ENCODE measurements at places on chromosomes 4 and X.

GRCh38 chr4:122652379-122652778 is 31.5 kb upstream of the IL21 start:
- no peaks in the 10 kb centered on the region for H3K27me3 ChIP-seq
- H3K4me1 ChIP-seq: no peaks in the 10 kb centered on the region
- peak; percentile 84 for DNase-seq
- no peaks in the 10 kb centered on the region for H3K36me3 ChIP-seq

- no peak overlapping the region for H3K27ac ChIP-seq
These were observed 2.0 kb downstream of the WDR1 start for GRCh38 chr4:10114607-10115006.

DNA sequence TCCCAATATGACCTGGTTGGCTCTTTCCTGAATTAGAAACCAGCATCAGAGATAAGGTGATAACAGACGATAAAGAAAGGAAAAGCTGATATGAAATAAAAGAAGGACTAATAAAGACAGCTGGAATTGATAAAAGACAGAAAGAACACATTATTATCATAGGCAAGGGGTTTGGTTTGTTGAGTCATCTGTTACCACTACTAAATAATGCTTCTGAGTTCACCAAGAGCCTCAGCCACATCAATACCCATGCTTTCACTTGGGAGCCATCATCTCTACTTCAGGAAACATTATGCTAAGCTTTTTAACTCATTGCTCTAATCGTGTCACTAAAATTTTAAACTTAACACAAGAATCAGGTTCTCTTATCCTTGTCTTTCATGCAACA is 27.6 kb downstream of the ANXA5 start:
- DNase-seq: no peak
- H3K27ac ChIP-seq: no peak overlapping the region
- peaks cover 4% of the 10 kb centered on the region for H3K4me1 ChIP-seq
- no peak overlapping the region for H3K4me3 ChIP-seq
- H3K36me3 ChIP-seq: peaks cover 22% of the 10 kb centered on the region
- H3K27me3 ChIP-seq: no peaks in the 10 kb centered on the region

GRCh38 chr4:151801547-151802516 is 41.0 kb upstream of the GATB start:
- no peaks in the 10 kb centered on the region for H3K36me3 ChIP-seq
- peak; percentile 60 for DNase-seq
- H3K4me3 ChIP-seq: no peak overlapping the region
- H3K27me3 ChIP-seq: no peaks in the 10 kb centered on the region
- peaks cover 20% of the 10 kb centered on the region for H3K4me1 ChIP-seq
- H3K27ac ChIP-seq: no peak overlapping the region

DNA sequence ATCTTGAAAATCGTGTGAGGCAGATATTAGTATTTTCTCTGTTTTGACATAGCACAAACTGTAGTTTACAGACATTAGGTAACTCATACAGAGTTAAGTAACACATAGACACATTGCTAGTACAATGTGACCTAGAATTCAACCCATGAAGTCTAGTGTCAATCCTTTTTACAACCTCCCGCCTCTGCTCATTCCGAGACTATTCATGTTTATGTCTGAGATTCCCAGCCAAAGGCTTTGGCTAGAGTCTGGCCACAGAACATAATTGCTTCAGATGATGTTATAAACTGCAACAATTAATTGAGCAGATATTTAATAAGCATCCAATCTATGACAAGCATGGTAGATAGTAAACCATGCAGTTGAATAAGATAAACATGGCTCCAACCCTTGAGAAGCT is 841.0 kb downstream of the STIM2 start:
- no peaks in the 10 kb centered on the region for H3K27me3 ChIP-seq
- no peak for DNase-seq
- no peak overlapping the region for H3K4me3 ChIP-seq
- H3K36me3 ChIP-seq: no peaks in the 10 kb centered on the region
- no peak overlapping the region for H3K27ac ChIP-seq
- no peaks in the 10 kb centered on the region for H3K4me1 ChIP-seq

DNA sequence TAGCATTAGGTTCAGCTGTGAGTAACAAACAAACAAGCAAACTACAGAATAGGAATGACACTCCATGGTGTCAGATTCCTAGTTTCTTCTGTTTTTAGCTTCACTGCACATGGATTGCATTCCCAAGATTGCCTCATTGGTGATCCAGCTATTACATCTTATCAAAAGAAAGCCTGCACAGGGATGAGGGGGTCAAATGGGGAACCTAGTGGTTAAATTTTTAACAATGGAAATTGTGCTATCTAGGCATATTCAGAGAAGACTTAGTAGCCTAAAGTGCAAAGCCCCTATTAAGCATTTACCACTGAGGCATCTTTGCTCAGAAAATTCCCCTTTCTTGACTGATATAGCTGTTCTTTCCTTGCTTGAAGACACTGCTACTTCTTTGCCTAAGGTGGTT is 3.9 kb upstream of the TTC29 start:
- H3K4me3 ChIP-seq: no peak overlapping the region
- no peaks in the 10 kb centered on the region for H3K4me1 ChIP-seq
- H3K27me3 ChIP-seq: peaks cover 10% of the 10 kb centered on the region
- no peak for DNase-seq
- H3K27ac ChIP-seq: no peak overlapping the region
- H3K36me3 ChIP-seq: no peaks in the 10 kb centered on the region

- H3K4me1 ChIP-seq: no peaks in the 10 kb centered on the region
- no peak overlapping the region for H3K4me3 ChIP-seq
- no peak for DNase-seq
- H3K36me3 ChIP-seq: no peaks in the 10 kb centered on the region
- no peak overlapping the region for H3K27ac ChIP-seq
These were observed 262.7 kb downstream of the PTTG2 start for GRCh38 chr4:38222892-38223291.

DNA sequence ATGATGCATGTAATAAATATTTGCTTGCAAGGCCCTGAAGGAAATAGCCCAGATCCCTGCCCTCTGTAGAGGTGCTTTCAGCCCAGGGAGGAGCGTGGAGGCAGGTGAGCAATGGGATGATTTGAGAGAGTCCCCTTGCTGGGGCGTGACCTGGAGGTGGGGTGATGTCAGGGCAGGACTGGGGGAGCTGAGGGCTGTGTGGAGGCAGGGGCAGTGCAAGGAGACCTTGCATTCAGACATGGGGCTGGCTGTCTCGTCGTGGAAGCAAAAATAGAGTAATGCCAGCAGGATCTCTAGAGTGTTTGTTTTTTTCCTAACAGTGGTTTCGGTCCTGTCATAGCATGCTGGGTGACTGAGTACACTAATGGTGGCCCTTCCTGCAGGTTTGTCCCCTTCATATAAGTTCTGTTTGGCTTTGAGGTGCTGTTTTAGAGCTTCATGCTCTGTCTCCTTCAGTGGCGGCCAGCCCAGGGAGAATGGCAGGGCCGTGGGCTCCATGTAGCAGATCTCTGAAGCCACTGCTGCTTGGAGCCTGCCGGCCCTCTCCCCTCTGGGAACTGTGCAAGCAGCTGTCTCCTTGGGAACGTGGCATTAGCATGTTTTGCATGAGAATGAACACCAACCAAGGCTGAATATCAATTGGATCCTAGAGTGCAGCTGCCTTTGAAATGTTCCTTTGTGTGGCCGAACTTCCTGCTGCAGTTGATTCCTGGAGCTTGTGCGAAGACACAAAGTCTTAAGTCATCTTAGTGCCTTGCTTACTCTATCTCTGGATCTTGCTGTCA is 39.3 kb upstream of the CLDN34 start:
- peak overlapping the region; percentile 42 for H3K27ac ChIP-seq
- no peak overlapping the region for H3K4me3 ChIP-seq
- no peaks in the 10 kb centered on the region for H3K36me3 ChIP-seq
- DNase-seq: peak; percentile 25

- no peaks in the 10 kb centered on the region for H3K36me3 ChIP-seq
- peaks cover 13% of the 10 kb centered on the region for H3K4me1 ChIP-seq
- DNase-seq: no peak
- H3K4me3 ChIP-seq: no peak overlapping the region
- no peaks in the 10 kb centered on the region for H3K27me3 ChIP-seq
- H3K27ac ChIP-seq: peak overlapping the region; percentile 68
These were observed 197.6 kb upstream of the PSAPL1 start for GRCh38 chr4:7632341-7632740.

GRCh38 chr4:188606635-188607034 is 467.4 kb downstream of the TRIML1 start:
- H3K4me3 ChIP-seq: no peak overlapping the region
- no peaks in the 10 kb centered on the region for H3K27me3 ChIP-seq

DNA sequence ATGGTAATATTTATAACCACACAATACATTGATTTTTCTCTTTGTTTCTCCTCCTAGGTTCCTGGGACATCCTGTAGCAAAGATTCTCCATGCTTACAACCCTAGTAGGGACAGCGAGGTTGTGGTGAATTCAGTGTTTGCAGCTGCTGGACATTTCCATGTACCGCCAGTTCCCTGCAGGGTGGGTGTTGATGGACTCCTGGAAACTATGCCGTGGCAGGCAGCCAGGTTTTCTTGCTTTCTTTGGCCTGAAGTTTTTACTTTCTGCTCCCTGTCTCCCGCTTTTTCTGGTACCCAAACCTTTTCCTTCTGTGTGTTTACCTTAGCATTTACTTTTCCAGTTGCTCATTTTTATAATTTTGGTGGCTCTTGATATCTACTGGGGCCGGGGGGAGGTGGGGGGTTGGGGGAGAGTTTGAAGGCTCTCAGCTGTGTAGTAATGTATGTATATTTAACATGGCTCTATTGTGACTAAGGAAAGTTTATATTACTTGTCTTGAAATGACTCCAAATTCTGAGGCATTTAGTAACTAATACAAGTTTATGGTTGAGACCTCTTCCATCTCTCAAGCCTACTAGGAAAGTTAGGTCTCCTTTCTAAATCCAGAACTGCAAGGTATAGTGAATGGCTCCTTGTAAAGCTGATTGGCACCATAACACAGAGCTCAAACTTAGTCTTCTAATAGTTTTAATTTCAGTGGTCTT is 89.7 kb downstream of the TMEM131L start:
- H3K4me1 ChIP-seq: peaks cover 15% of the 10 kb centered on the region
- no peak overlapping the region for H3K4me3 ChIP-seq
- H3K27me3 ChIP-seq: no peaks in the 10 kb centered on the region
- no peak overlapping the region for H3K27ac ChIP-seq

- no peak for DNase-seq
- H3K4me3 ChIP-seq: no peak overlapping the region
- H3K27me3 ChIP-seq: no peaks in the 10 kb centered on the region
These were observed 58.7 kb downstream of the IGFBP7 start for GRCh38 chr4:57051524-57051923.

- no peak overlapping the region for H3K4me3 ChIP-seq
- no peak for DNase-seq
- H3K27ac ChIP-seq: no peak overlapping the region
- no peaks in the 10 kb centered on the region for H3K27me3 ChIP-seq
These were observed 386.8 kb downstream of the UNC5C start for GRCh38 chr4:95161781-95162469.

- peaks cover 14% of the 10 kb centered on the region for H3K4me1 ChIP-seq
- peaks cover 22% of the 10 kb centered on the region for H3K36me3 ChIP-seq
- peak overlapping the region; percentile 97 for H3K4me3 ChIP-seq
- H3K27me3 ChIP-seq: no peaks in the 10 kb centered on the region
These were observed 1.2 kb upstream of the MORF4L2 start for GRCh38 chrX:103687696-103688201.

GRCh38 chr4:122602277-122603142 is 18.4 kb downstream of the IL21 start:
- peak; percentile 72 for DNase-seq
- H3K4me1 ChIP-seq: no peaks in the 10 kb centered on the region
- no peak overlapping the region for H3K27ac ChIP-seq
- H3K27me3 ChIP-seq: no peaks in the 10 kb centered on the region
- H3K4me3 ChIP-seq: no peak overlapping the region
- H3K36me3 ChIP-seq: no peaks in the 10 kb centered on the region

DNA sequence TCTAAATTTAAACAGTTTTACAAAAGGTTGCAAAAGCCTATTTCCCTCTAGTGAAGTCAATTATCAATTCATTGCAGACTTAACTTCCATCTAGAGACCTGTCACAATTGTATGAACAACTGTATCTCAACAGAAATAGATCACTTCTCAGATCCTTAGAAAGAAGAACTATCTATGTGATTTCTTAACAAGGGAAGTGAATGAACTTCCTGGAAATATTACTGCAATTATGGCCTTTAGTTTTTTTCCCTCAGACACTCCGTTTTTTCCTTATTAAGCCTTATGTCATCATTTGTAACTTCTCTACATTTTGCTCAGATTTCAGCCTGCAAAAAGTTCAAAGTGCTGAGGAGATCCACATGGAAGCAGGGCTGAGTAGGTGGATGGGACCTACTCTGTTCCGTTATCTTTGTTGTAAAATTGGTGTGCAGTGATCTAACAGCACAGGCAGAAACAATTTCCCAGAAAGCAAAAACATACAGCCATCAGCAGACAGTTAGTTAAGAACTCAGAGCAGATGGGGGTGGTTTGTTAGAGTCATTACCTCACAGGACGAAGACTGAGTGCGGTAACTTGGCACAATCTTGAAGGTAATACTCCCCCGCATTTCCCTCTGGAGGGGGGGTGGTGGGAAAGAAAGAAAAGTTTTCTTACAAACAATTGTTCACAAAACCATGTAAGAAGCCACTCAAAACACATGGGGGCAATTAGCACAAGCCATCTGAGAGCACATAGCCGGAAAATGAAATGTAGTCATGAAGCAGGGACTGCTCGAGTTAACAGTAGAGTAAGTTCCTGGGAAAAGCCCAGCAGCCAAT is 112.3 kb downstream of the NYX start:
- H3K4me3 ChIP-seq: no peak overlapping the region
- H3K4me1 ChIP-seq: peaks cover 10% of the 10 kb centered on the region
- no peak for DNase-seq

Data from cardiac muscle cell (in vitro differentiated cells and primary cell).